NCI-H2171 treated with DMSO at 0.1 percent for 48 hours (cell line): ENCODE measurements at places on chromosomes 3 and 15.

DNA sequence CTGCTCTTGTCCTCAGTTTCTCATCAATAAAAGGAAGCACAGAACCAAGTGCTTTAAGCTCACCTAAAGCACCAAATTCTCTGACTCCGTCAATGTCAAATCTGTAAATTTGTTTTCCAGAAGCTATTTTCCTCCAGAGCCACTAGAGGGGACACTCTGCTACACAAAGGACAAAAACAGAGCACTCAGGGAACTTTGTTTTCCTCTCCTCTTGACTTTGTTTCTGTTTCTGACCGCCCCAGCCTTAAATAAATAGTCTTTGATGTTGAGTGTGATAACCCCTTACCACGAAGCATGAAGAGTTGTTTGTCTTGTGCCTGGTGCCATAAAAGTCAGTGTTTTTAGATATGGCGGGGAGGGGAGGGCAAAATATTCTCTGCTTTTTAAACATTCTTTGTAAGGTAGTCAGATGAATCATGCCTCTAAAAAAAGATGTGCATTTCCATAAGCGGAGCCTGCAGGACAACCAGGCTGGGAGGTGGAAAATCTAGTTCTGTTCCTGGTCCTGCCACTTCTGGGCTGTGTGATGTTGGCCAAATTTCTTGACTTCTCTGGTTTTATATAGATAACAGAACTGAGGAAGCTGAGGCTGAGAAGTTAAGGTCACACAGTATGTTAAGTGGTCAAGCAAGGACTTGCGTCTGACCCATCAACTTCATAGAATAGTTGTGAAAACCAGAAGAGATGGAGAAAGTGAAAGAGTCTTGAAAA, 7.3 kb upstream of the ZBTB38 start:
- peak; percentile 25 for DNase-seq

- peak; percentile 12 for DNase-seq
Measured at GRCh38 chr15:87500240-87500639, 756.3 kb downstream of the NTRK3 start.

GRCh38 chr15:34588046-34588674, 4.7 kb upstream of the GOLGA8B start:
- peak; percentile 72 for DNase-seq

DNA sequence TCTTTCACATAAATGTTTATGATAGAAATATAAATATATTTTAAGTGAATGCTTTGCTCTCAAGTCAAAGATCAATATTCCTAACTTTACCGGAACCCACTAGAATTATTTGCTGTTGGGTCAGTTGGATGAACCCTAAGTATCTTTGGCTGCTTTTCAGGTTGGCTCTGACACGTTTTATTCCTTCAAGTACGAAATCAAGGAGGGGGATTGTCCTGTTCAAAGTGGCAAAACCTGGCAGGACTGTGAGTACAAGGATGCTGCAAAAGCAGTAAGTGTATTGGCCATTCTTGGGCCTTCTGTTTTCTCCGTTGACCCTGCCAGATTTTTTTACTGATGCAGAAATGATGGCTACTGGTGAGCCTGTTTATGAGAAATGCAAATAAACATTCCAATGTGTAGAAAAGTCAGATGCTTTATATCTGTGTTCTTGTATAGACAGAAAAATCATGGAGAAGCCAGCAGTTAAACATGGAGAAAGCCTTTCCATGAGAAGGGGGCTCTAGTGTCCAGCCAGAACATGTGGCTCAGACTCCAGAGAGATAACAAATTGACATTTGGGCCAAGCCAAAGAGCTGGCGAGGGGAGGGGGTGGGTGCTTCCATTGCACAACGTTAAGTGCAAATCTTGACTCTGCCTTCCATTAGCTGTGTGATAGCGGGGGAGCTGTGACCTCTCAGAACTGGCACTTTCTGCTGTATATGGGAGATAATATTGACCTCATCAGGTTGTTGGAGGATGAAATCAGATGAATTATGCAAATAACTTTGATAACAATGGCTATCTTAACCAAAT, 3.0 kb downstream of the KNG1 start:
- DNase-seq, result no peak

- DNase-seq, result no peak
Measured at GRCh38 chr3:126201168-126201567, 20.8 kb upstream of the ALDH1L1 start.

DNA sequence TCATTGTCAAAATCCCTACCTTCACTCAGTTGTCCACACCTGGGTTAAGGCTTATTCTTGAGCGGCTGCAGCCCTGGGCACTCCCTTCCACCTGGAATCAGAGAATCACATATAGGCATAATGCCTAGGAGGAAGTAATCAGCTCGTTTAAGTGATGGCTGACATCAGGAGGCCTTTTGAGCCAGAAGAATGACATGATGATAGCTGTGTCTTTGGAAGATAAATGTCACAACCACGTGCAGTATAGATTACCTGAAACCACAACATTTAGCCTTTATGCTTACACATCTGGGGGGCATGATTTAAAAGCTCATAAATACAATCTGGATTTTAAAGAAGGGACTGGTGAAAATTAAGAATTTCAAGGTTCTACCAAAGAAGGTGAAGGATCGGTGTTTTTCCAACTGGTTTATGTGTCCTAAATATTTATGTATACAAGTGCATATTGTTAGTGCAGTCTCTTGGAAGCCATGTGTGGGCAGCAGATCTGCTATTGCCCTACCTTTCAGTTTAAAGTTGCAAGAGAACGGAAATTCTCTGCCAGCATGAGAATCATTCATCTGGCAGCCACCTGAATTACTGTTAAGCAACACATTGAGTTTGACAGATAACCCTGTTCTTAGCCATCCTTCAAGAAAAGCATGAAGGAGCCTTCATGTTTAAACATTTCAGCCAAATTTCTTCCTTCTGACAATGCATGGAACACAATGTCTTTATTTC, 163.4 kb upstream of the NR2E3 start:
- DNase-seq, result no peak

DNA sequence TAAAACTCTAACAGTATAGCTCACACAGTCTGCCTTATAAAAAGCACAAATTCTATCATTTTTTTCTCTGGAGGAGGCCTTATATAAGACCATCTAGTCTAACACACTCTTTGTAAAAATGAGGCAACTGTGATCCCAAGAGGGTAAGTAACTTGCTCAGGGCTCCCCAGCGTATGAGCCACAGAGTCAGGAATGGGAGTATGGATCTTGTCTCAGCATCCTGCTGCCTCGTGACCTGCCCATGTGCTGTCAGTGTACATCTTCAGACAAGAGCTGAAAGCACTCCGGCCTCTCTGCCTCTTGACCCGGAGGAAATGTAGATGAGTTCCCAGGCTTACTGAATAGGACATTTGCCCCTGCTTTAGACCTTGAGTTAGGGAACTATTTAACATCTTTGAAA, 28.4 kb upstream of the MEF2A start:
- no peak for DNase-seq

DNA sequence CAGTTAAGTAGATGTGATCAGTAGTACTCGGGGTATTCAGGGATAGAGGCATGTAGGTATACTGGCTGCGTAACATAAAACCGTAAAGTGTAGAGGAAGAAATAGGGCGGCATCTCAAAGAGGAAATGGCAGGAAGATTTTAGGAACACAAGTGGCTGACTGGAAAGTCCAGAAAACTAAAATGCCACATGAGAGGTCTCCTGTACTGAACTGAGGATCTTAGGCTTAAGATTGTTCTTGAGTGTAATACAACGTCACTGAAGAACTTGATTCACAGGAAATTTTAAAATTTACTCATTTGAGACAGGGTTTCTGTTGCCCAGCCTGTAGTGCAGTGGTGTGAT, 2.3 kb upstream of the LMLN start:
- DNase-seq, result no peak

GRCh38 chr15:66290518-66290917, 2.9 kb upstream of the DIS3L start:
- no peak for DNase-seq

DNA sequence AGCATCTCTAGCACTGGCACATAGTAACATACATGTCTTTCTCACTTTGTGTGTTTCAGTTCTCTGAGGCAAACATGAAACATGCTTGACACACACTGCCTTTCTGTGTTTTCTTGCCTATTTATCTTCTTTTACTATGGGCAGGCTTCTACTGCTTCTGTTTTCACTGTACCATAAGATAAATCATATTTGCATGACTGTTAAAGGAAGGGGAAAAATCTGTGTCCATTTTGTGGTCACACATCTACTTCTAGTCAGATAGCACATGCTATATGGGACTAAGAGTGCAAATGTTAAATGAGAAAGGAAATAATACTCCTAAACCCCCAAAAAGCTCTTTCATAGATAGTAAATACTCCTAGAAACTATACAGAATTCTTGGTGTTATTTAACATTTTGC, 386.4 kb downstream of the ZBTB20 start:
- DNase-seq, result no peak

GRCh38 chr15:71411538-71412482, 296.5 kb downstream of the THSD4 start:
- no peak for DNase-seq

- no peak for DNase-seq
Measured at GRCh38 chr3:172142051-172142863, 102.9 kb downstream of the FNDC3B start.

GRCh38 chr3:17398959-17399551, 343.4 kb downstream of the TBC1D5 start:
- no peak for DNase-seq

DNA sequence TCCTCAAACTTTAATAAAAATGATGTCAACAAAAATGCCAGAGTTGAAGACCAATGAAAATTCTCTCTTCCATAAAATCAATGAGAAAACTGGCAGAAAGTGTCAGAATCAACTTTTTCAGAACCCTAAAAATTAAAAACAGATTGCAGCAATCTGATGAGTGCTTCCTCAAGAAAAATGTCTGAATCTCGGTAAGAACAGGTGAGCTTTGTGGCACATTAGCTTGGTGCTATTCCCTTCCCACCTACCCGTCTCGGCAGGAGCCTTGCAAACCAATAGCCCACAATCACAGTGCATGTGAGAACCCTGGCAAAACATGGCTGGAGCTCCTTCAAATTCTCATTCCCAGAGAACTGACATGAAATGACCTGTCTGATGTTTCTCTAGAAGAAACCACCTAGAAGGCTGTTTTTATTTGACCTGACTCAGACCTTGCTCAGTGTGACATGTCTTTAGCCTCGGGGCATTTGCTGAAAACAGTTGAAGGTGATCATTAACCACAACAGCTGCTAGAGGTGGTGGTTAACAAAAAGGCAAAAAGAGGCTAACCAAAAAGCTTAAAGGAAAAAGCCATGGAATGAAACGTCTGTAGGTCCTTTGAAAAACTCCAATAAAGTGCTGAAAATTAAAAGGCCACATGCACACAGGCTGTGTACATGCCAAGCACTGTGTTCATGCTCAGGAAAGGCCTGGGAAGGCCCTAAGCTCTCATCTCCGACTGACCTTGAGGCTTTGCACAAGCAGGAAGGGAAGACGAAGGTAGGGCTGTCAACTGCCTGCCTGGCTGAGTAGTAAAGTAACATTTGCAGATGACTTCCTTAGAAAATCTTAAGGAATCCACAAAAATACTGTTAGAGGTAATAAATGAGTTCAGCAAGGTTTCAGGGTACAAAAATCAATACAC, 253.0 kb upstream of the NSMCE3 start:
- DNase-seq, result no peak

DNA sequence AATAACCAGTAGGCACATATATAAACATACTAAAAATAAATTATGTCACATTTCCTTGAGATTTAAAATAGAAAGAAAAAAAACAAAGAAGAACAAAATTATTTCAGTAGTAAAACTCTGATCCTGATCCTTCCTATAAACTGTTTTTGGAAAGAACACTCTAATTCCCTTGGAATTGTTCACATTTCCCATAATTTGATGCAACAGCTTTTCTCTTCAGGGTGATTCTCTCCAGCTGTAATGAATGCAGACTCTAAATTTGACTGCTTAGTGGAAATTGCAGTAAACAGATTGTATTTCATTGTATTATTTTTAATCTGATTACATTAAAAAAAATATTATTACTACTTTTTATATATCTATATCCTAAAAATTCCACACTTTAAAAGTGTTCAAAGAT, 70.2 kb upstream of the ABI3BP start:
- DNase-seq, result no peak

- DNase-seq, result no peak
Measured at GRCh38 chr15:44798826-44799225, 62.5 kb downstream of the TRIM69 start.

- no peak for DNase-seq
Measured at GRCh38 chr3:74630602-74631001, 16.1 kb upstream of the CNTN3 start.

GRCh38 chr3:75237053-75237452, 427.1 kb upstream of the FRG2C start:
- no peak for DNase-seq

- no peak for DNase-seq
Measured at GRCh38 chr3:24519368-24520100, 24.9 kb upstream of the THRB start.

DNA sequence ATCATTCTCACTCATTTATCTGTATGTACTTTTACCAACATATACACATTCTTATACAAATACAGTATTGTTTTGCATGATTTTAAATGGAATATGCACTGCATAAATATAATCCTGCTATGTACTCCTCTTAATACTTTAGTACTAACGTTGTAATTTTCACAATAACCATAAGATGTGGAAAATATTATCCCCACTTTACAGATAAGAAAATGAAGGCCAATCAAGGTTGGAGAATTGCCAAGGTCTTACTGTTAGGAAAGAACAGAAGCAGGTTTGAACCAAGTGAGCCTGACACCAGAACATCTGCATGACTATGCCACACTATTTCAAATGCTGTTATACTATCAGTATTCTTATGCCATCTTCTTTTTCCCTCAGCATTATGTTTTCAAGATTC, 32.9 kb downstream of the BCL2A1 start:
- no peak for DNase-seq

- no peak for DNase-seq
Measured at GRCh38 chr3:20246662-20247061, 60.7 kb upstream of the SGO1 start.

- no peak for DNase-seq
Measured at GRCh38 chr3:1783995-1784394, 314.7 kb upstream of the CNTN4 start.

GRCh38 chr3:127497676-127498075, 92.9 kb downstream of the TPRA1 start:
- no peak for DNase-seq

- no peak for DNase-seq
Measured at GRCh38 chr3:51932471-51933370, 9.0 kb downstream of the RRP9 start.

DNA sequence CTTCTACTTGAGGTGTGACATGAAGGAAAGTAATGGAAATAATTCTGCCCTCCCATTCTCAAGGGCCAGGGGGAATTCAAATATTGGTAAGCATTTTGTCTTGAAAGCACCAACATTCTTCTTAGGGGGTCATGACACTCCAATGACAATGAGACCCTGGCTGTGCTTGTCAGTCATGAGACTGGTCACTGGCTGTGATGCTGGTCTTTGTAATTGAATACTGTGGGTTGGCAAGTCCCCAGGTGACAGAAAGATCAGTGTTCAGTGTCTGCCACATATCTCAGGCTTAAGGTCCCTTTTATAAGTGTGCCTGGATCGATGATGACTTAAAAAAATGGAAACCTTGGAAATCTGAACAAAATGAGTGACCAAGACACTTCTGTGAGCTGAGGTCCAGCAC, 151.4 kb downstream of the SNRPN start:
- DNase-seq, result no peak
